ENCODE measurements at places on chromosomes 7 and 10. TPM values are rescaled to one million over a fixed set of nuclear protein-coding genes. Genes with fewer than 3 reads are reported as not detected.
A peak's percentile ranks its signal among the peaks of the same experiment; 100 is the strongest.

The THNSL1 gene
- 16.3 TPM for polyA plus RNA-seq

The DCLRE1A gene
- polyA plus RNA-seq: 15.3 TPM

The TMEM178B gene
- 0.27 TPM for polyA plus RNA-seq

The OGDHL gene
- polyA plus RNA-seq: 54.4 TPM

The FAM24B gene
- polyA plus RNA-seq: 5.8 TPM

GRCh38 chr10:46541017-46541661, 15.3 kb downstream of the GPRIN2 start:
- DNase-seq: peak; percentile 78

DNA sequence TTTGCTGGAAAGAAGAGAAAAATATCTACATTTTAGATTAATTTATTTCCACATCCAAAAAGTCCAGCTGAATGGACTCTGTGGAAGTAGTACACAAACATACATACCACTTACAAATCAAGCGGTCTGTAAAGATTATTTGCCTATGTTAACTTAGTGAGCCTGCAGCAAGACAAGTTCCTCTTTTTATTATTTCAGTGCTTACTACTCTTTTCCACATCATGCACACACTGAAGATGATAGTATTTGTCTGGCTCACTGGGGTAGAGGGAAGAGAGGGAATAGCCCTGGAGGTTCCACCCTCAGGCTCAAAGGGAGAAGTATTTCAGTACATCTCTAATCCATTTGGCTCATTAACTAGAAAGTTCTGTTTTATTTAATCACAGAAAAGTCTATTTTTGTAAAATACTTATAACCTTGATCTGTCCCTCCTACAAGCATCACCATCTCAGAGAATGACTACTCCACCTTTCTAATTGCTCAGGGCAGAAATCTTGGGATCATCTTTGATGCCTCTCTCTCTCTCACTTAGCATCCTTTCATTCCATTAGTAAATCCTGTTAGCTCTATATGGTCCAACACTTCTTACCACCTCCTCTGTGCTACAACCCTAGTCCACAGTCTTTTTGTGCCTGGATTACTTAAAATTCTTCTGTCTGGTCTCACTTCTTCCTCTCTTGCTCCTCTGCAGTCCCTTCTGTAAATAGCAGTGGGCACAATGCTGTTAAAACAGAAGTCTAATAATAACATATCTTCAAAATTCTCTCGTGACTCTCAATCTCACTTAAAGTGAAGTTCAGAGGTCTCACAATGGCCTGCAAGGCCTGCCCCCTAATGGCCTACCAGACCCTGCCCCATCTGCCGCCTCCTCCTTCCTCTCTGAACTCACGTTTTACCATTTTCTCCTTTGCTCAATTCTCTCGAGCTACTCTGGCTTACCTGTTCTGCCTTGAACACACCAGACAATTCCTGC, 64.3 kb upstream of the CCDC6 start:
- DNase-seq: no peak

GRCh38 chr7:22329816-22330524, 27.0 kb downstream of the RAPGEF5 start:
- no peak for DNase-seq

DNA sequence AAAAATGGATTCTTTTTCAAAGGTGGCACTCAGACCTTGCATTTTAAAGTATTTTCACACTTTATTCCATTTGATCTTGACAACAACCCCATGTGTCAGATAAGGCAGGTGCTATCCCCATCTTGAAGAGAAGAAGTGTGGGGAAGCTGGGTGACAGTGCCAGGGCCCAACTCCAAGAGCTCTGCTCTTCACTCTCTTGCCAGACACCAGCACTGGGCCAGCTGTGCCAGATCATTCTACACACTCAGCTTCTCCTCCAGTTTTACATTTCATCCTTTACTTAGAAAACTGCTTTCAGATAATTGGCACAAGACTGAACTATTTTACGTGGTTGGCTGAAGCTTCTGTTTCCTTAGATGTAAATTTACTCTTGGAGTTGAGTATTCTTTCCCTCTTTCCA, 64.4 kb downstream of the ENO4 start:
- DNase-seq: no peak

DNA sequence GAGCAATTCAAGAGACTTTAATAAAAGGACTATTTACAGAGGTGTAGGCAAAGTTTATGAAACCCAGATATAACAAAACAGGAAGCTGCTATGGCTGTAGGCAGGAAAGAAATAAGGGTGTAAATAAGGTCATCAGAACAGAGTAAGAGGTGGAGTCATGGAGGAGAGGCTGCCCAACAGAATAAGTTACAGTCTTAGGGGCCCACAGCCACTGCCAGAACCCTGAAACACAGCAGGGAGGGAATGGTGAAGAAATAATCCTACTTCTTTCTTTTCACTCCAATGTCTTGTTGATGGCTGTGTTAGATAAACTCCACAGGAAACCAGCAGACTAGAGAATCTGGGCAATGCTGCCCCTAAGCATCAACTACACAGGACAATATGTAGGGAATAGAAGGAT, 155.8 kb upstream of the TAC1 start:
- DNase-seq: no peak

DNA sequence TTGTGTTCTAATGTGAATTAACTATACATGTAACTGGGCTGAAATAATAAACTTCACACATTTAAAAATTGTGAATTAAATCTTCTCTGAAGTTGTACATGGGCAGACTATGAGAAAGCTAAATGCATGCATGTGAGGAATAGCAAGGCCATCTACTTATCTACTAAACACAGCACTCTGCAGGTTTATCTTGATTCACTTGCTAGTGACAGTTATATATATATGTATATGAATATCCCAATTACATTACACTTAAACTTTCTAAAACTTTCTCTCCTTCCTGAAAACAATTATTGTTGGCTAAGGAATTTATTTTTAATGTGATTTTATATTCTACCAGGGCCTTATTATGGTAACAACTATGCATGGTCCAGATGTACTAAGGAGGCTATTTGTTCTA, 5.1 kb upstream of the SP4 start:
- DNase-seq: no peak

DNA sequence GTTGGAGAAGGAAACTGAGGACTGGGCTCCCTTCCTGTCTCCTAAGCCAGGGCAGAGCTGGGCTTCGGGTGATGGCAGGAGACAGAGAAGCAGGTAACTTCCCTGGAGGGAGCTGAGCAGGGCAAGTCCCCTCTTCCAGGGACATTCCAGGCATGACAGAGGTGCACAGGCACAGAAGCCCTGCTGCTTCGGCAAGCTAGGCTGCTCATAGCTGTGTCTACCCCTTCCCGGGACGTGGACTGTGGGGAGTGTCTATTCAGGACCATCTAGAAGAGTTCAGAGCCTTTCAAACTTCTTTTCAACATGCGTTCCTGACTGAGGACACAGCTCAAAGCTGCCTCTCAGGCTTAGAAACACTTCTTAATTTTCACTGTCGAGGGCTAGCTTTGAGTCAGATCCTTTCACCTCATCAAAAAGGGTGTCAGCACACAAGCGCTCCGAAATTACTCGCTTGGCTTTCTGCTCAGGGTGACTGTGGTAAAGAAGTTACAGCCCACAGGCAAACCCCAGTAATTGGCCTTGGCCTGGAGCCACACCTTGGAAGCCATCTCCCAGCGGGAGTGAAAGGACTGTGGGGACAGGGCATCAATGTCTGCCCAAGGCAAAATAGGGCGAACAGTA, 63.7 kb upstream of the STEAP1B start:
- DNase-seq: no peak

DNA sequence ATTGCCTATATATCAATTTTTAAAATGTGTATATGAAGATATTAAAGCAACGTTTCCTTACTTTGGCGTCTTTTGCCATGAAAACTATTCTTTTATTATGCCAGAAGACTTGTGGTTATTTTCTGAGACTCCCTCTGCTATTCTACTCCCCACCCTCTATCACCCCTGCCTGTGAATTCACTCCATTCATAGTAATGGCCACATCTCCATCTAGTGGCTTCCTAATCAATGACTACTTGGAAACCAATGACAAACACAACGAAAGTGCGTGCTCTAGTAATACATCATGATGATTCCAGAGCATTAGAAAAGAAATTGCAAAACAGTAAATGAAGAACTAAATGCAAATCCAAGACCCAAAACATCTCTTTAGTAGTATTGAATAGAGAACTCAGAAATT, 186.7 kb upstream of the HGF start:
- peak; percentile 15 for DNase-seq

DNA sequence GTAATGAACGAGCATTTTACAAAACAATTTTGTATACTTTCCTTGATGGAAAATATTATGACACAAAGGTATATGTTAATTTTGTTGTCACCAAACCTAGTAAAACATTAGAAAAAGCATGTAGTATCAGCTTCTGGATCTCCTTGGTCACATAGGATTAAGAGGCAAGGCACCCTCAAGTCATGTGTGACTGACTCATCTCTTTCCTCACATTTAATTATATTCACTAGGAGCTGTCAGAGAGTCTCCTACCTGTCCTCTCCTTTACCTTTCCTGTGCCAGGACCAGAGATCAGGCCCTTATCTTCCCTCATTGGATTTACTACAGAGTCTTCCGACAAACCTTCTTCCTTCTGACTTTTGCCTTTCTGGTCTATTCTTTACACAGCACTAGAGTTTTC, 111.3 kb upstream of the RPA3 start:
- DNase-seq: no peak

- no peak for DNase-seq
Measured at GRCh38 chr10:36119455-36119854, 477.4 kb upstream of the FZD8 start.

Data from renal pelvis (tissue), 12 donors.